ENCODE measurements at places on chromosomes 12 and 14.

- no peak for DNase-seq
Observed at GRCh38 chr14:79986251-79986650, 225.1 kb downstream of the DIO2 start.

DNA sequence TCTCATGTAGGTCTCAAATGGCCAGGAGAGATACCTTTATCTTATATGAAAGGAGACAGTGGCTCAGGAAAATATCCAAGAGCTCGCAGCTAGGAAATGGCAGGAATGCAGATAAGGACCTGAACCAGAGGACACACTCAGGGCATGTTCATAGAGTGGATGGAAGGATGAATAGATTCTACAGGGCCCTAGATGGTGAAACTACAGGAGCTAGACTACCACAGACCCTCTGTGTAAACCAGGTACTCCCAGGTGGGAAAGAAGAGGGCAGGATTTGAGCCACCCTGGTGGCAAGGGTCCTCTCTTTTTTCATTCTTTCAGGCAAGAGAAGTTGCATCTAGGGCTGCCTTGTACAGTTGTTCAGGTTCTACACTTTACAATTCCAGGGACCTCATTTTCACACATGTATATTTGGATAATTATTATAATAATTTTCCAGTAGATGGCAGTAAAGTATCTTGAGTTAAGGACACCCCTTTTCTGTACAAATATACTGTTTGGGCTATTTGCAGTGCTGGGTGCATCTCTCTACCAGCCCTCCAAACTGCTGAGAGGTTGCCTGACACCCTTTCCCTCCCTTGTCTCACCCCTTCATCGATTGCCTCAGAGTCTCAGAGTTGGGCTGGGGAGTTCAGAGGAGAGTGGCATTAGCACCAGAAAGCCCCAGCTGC lies 10.5 kb upstream of the ZDHHC22 start:
- no peak for DNase-seq

DNA sequence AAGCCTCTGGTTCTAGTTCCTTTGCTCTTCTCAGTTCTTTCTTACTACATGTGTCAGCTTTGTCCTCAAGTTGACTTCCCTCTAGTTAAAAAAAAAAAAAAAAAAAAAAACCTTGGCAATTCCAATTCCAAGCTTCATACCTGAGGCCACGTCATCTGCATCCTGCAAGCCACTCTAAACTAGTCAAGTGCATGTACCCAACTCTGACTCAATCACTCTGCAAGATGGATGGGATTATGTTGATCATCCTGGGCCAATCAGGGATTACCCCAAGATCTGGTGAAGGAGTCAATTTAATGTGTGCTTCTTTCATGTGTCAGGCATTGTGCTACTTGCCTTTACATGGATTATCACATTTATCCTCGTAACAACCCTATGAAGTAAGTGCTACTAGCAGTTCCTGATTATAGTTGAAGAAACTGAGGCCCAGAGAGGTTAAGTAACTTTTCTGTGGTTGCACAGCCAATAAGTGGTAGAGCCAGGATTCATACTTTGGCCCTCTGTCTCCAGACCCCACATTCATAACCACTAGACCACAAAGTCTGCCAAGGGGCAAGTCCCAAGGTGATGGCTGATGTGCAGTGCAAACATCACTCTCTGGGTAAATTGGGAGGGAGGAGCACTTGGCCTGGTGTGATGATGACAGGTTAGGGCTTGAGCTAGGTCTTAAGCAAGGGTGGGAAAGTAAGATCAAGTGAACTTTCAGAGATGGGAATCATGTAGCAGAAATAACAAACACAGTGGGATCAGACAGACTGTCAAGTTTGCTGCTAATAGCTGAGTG lies 17.3 kb upstream of the CCND2 start:
- no peak for DNase-seq

DNA sequence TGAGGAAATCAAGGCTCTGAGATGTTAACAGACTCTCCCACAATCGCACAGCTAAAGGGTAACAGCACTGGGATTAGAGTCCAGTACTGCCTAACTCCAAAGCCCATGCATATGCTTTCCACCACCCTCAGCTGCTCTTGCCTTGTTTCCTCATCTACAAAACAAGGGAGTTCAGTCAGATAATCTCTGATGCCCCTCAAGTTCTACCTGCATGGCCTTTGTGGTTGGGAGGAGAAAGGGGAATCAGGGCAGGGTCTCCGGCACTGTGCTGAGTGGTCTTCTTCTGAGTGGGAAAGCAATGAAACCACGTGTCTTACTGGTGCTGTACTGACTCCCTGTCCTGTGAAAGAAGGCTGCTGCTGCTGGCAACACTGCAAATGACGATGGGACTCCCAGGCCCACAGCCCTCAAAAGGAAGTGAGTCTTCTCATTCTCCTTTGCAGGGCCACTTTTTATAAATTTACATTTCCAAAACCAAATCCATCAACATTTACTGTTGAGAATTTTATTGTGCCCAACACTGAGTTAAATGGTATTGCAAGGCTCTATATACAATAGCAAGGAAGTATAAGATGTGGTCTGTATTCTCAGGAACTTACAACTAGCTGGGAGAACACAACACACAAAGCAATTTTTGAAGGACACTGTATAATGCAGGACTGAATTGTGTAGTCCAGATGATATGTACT lies 19.7 kb upstream of the DUSP16 start:
- DNase-seq, result no peak

GRCh38 chr12:111175396-111176094 lies 193.3 kb downstream of the PHETA1 start:
- no peak for DNase-seq

DNA sequence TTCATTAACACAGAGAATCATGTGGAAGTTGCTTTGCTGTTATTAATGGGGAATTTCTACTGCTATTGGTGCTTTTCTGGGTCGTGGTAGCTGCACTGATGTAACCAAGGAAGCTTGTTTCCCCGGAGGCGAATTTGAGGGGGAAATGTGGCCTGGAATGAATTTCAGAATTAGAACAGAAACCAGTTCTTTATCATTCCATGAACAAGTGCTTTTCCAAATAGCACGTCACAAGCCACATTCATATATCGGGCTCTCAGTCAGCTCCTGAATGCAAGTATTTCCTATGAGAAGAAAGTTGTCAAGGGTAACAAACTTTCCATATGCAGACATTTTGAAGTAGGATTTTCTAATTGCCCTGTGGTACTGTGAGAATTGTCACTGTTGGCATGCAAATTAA lies 1353.2 kb downstream of the AACS start:
- DNase-seq, result no peak

All from esophagus squamous epithelium (tissue), 5 donors.